ENCODE measurements at places on chromosomes 7 and 10. TPM values are rescaled to one million over a fixed set of nuclear protein-coding genes. Genes with fewer than 3 reads are reported as not detected.

FOXI2 gene
- total RNA-seq = not detected

SPDYE2 gene
- total RNA-seq = not detected

NFKB2 gene
- total RNA-seq = 12.3 TPM

MAD1L1 gene
- 35.4 TPM for total RNA-seq

EN2 gene
- 0.43 TPM for total RNA-seq

HTRA1 gene
- 138 TPM for total RNA-seq

NOLC1 gene
- 116 TPM for total RNA-seq

LRRN3 gene
- total RNA-seq = not detected

HGF gene
- 0.17 TPM for total RNA-seq

TRIM50 gene
- total RNA-seq = not detected

SDK1 gene
- total RNA-seq = 24.5 TPM

CPA4 gene
- 495 TPM for total RNA-seq

CDC14C gene
- not detected for total RNA-seq

EGFR gene
- total RNA-seq = 304 TPM

LIPM gene
- total RNA-seq = not detected

PAPOLB gene
- not detected for total RNA-seq

UCMA gene
- total RNA-seq = not detected

TEX36 gene
- not detected for total RNA-seq

TWIST1 gene
- total RNA-seq = 2.3 TPM

ZC3HAV1L gene
- 14.8 TPM for total RNA-seq

RARRES2 gene
- total RNA-seq = not detected

ACTR3C gene
- 1.1 TPM for total RNA-seq

TBC1D12 gene
- 7.4 TPM for total RNA-seq

AGAP3 gene
- total RNA-seq = 118 TPM

SEMA3D gene
- 4.0 TPM for total RNA-seq

LDB3 gene
- 0.13 TPM for total RNA-seq

BRAT1 gene
- 20.5 TPM for total RNA-seq

Measured in mammary epithelial cell (primary cell).